ENCODE measurements at places on chromosomes 1 and 21.

GRCh38 chr1:64112281-64112680, 91.1 kb upstream of the UBE2U start:
- peak; percentile 83 for DNase-seq

GRCh38 chr1:183844806-183845205, 39.9 kb downstream of the RGL1 start:
- DNase-seq = no peak

GRCh38 chr1:22978299-22978698, 5.6 kb upstream of the LACTBL1 start:
- peak; percentile 59 for DNase-seq

- no peak for DNase-seq
These were observed 21.6 kb upstream of the DPYD start for GRCh38 chr1:97942161-97943123.

DNA sequence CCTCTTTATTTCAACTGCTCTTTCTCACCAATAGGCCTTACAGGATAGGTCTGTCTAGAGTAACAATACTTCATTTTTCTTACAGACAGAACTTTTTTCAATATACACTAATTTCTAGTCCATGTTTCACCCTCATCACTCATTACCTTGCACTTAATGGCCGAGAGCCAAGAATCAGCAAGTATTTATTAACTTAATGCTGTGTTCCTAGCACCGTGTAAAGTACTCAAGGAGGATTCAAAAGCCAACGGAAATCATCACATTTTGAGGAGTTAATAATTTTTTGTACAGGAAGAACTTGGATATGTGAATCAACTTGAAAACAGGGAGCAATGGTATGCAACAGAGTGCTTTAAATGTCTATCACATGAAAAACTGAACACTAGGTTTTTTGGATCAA, 102.0 kb downstream of the PTPN14 start:
- DNase-seq = no peak

DNA sequence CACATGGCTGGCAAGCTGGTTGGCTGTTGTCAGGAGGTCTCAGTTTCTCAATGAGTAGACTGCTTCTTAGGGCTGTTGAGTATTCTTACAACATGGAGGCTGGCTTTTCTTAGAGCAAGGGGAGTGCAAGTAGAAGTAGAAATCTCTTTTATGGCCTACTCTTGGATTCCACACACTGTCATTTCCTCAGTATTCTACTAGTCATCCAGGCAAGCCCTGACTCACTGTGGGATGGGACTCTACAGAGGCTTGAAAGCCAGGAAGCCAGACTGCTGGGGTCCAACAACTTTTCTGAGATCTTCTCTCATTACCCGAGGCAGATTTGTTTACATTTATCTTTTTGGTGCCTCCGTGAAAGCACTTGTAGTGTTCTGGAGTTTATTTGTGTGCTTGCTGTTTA, 196.2 kb upstream of the APP start:
- peak; percentile 13 for DNase-seq

DNA sequence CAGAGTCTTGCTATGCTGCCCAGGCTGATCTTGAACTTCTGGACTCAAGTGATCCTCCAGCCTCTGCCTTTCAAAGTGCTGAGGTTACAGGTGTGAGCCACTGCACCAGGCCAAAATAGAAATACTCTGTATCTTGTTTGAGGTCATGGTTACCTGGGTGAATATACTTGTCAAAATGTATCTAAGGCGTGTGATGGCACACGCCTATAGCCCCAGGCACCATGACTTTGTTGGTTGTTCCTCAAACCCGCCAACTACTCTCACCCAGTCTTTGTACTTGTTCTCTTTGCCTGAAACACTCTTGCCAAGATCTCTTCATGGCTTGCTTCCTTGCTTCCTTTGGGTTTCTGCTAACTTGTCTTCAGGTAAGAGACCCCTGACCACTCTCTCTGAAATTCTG, 38.0 kb upstream of the RGS5 start:
- DNase-seq = no peak

DNA sequence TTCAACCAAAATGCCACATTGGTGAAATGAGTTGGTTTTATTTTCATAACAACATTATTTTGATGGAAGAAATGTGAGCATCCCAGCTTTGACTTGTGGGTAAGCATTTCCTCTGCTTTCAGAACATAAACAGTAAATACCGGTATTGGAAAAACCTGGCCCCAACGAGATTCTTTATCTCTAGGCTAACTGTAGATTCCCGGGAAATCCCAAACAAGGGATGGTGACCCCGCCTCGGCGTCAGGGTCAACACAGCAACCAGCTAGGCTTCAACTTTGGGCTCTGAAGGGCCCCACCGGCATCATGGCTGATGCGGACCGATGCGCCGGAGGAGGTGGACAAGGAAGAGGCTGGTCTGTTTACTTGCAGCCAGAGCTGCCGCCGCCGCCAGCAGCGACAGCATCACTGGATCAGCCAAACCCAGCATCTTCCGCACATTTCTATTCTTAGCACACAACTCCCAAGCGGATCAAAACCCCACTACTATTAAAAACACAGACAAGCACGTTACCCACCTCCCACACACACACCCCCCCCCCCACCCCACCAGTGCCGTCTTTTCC, 1.1 kb downstream of the AKT3 start:
- peak; percentile 78 for DNase-seq

DNA sequence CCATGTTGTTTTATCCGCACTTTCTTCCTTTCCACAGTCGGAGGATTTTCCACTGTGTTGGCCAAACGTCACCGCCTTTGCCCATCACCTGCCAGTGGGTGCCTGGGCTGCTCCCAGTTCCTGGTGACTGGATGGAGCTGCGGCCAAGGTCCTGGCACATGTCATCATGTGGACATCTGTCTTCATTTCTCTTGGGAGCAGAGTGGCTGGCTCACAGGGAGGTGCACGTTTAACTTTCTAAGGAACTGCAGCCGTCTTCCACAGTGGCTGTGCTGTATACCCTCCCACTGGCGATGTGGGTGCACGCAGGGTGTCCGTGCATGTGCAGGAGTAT, 19.5 kb upstream of the RNF223 start:
- DNase-seq = no peak

DNA sequence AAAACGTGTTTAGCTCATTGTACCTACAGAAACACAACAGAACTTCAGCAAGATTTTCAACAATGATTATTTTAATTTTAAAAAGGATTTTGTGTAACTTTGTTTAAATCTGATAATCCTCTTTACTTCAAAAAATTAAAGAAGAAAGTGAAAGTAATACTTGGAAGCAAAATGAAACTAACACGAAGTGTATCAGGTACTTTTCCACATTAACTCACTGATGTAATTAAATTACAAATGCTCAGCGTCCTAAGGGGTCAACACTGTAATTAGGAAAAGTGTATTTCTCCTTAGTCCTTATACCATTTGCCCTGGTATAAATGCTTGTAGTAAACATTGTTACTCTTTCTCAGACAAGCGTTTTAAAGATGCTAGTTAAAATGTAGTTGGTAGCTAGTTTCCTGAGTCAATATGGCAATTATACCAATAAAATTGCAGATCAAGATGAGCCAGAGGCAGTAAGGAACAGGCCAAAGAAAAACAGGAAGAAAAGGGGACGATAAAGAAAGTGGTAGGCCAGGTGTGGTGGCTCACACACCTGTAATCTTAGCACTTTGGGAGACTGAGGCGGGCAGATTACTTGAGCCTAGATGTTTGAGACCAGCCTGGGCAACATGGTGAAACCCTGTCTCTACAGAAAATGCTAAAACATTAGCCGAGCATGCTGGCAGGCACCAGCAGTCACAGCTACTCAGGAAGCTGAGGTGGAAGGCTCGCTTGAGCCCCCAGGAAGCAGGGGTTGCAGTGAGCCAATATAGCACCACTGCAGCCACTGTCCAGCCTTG, 553.0 kb downstream of the SMYD3 start:
- peak; percentile 32 for DNase-seq

GRCh38 chr1:182185842-182186756, 124.6 kb upstream of the ZNF648 start:
- DNase-seq = peak; percentile 63

DNA sequence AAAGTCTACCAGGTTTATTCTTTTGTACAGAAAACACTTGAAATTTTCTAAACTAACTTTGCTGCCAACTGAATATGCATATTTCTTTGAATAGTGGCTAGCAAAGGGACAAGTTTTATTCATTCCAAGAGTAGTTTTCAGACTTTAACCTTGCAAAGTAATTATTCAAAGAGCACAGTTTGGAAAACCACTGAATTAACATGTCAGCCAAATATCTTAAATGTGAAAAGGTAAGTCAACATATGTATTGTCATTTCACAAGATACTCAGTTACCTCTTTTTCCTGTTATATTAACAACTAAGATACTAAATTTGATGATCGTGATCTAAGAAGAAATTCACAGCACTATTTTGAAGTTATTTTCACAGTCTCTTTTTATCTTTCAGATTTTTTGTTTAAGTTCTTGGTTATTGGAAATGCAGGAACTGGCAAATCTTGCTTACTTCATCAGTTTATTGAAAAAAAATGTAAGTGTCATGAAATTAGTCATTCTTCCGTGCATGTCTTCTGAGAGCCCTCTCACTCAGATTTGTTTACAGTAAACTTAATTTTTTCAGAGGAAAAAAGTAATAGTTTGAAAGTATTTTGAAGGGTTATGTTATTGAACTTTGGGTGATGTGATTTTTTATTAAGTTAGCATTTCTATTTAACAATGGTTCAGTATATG, 15.3 kb downstream of the RAB4A start:
- peak; percentile 40 for DNase-seq

GRCh38 chr1:226325178-226325577, 16.2 kb upstream of the LIN9 start:
- peak; percentile 13 for DNase-seq

All from iris pigment epithelial cell (primary cell).